ENCODE measurements at places on chromosomes 3 and 15.

DNA sequence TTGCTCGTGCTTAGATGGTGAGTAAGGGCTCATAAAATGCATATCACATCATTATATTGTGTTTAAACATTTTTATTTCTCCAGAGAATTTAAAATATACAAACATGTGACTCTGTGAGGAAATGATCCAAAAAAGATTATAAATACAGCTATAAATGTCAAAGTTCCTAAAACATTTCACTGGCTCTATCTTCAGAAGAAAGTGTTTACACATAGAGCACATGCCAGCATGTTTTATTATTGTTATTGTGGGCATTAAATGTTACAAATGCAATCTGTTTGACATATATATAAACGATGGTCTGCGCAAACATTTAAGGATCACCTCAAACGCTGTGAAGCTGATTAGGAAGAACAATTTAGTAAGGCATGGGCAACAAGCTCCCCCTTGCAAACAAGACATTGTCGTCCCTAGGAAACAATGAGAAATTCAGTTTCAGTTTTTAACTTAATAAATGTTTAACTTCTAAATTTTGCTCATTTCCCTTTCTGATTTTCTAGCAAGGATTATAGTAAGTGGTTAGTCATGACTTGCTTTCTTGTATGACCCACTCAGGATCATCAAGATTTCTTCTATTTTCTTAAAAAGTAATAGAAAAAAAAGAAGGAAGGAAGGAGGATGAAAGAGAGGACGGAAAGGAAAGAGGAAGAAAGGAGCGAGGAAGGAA lies 207.5 kb downstream of the SATB1 start:
- DNase-seq = no peak

DNA sequence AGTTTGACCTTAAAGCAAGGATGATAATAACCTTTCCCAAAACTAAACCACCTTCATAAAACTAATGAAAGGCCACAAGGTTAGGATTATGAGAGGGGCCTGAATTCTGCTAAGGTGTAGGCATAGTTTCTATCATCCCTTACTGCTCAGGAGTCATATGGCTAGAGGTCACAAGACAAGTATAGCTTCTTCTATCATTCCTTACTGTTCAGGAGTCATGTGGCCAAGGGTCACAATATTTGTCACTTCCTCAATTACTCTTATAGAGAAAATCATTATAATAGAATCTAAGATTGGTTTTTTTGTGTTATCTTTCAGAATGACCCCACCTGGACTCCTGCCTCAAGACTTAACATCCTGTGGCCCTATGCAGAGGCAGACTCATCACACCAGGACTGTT lies 36.6 kb downstream of the HERC1 start:
- no peak for DNase-seq

DNA sequence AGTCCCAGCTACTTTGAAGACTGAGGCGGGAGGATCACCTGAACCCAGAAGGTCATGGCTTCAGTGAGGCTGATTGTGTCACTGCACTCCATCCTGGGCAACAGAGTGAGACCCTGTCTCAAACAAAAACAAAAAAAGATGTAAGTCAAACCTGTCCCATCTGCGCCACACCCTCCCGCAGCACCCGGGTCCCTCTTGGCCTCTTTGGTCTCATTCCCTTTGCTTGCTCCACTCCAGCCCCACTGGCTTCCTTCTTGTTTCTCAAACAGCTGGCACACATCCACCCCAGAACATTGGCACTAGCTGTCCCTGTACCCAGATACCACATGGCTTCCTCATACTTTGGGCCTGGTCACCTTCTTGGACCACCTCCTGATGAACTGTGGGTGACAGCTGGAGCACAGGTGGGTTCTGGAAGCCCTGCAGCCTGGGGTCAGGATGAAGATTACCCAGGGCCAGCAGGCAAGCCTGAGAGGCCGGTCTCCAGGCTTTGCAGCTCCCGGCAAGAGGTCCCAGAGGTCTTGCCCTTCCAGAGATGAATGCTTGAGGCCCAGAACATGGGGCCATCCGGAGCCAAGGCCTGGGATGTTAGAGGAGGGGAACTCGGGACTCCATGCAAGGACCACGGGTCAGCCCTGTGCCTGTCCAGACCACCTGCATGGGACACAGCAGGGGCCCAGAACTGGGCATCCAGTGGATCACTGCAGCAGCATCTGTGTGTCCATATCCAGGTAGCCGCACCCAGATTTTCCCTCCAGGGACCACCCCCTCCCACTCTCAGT lies 10.9 kb upstream of the GATA2 start:
- DNase-seq = no peak

- DNase-seq = no peak
Observed at GRCh38 chr3:196193133-196193735, 18.0 kb downstream of the ZDHHC19 start.

DNA sequence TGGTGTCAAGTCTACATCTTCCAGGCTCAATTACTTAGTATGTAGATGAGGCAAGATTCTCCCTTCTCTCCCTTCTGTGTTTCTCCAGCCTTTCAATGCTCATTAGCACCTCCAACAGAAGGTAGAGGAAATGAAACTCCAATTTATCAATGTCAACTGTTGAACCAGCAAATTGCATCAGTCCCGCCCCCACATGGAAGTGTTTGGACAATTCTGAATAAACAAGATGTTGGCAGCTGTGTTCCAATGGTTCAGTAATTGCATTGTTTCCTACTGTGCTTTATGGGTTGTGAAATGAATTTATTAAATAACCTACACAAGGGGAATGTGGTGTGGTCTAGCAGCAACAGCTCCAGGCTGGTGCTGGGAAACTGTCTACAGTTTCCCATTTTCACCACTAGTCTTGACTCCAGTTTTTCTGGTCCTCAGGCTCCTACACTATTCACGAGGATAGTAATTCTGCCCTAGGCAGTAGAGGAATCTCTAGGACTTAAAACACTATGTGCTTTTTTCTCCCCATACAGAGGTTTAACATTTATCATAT lies 91.9 kb downstream of the MB21D2 start:
- no peak for DNase-seq

DNA sequence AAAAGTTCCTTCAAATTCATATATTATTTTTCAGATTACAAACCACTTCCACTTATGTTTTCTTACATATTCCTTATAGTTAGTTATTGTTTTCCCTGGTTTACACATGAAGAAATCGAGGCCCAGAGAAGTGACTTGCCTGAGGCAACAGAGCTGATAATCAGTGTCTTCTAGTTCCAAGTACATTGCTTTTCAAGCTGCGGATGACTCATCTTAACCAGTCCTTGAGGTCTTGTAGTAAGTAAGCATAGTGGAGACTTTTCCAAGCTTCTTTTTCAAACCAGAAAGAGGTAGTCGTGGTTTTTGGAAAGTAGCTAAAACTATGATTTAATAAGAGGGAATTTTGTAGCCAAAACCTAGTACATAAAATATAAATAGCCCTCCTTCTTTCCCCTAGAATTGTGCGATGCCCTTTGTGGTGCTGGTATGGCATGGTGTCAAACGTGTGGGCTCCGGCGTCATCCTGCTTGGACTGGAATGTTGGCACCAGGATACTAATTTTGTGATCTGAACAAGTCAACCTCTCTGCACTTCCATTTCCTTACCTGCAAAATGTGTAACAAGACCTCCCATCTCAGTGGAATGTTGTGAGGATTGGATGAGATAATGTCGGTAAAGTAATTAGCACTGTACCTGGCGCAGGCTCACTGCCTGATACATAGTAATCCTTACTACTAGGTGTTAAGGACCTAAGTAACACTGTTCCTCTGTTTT lies 19.0 kb upstream of the DLG1 start:
- DNase-seq = no peak

GRCh38 chr15:52735231-52736089 lies 54.7 kb downstream of the ONECUT1 start:
- DNase-seq = peak; percentile 86
